Coronary artery (tissue), 2 donors: ENCODE measurements at places on chromosomes 6 and 20.

- DNase-seq = no peak
Measured at GRCh38 chr6:149033454-149033853, 284.1 kb upstream of the TAB2 start.

GRCh38 chr20:25280574-25281535 is 33.0 kb downstream of the PYGB start:
- DNase-seq = no peak

DNA sequence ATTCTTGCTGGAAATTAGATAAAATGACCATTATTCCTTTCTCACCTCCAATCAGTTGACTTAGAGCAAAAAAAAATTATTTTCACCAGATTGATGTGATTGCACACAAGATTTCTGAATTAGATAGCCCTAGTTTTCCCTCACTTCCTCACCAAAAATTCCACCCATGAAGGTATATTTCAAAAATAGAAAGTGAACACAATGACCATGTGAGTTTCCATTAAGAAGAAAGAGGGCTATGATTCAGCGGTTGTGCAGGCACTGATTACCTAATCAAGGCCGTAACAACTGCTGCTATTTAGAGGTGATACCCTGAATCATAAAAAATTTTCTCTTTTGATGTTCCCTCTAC is 19.5 kb upstream of the RALGAPA2 start:
- no peak for DNase-seq

GRCh38 chr20:63734111-63734945 is 2.1 kb upstream of the LIME1 start:
- no peak for DNase-seq

GRCh38 chr6:118780668-118781067 is 113.3 kb upstream of the ASF1A start:
- DNase-seq = no peak

DNA sequence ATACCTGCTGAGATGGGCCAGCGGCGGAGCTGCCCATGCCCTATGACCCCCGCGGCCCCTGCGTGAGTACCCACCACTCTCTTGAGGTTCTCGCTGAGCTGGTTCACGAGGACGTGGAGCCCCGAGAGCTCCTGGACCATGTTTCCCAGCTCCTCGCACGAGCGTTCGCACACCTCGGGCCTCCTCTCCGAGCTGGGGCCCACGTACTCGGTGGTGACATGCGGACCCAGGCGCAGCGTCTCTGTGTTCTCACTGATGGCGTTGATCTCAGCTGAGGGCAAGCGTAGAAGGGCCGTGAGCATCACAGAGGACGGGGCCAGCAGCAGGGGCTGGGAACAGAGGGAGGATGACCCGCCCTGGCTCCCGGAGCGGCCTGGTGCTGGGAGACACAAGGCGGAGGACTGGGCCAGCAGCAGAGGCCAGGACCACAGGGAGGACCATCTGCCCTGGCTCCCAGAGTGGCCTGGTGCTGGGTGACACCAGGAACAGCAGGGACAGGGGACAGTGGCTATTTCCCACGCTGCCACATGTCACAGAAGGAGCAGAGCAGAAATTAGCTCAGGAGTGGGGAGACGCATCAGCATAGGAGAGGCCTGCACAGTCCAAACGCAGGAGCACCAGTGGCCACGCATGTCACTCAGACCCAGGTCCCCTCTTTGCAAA is 11.8 kb downstream of the THBS2 start:
- no peak for DNase-seq

DNA sequence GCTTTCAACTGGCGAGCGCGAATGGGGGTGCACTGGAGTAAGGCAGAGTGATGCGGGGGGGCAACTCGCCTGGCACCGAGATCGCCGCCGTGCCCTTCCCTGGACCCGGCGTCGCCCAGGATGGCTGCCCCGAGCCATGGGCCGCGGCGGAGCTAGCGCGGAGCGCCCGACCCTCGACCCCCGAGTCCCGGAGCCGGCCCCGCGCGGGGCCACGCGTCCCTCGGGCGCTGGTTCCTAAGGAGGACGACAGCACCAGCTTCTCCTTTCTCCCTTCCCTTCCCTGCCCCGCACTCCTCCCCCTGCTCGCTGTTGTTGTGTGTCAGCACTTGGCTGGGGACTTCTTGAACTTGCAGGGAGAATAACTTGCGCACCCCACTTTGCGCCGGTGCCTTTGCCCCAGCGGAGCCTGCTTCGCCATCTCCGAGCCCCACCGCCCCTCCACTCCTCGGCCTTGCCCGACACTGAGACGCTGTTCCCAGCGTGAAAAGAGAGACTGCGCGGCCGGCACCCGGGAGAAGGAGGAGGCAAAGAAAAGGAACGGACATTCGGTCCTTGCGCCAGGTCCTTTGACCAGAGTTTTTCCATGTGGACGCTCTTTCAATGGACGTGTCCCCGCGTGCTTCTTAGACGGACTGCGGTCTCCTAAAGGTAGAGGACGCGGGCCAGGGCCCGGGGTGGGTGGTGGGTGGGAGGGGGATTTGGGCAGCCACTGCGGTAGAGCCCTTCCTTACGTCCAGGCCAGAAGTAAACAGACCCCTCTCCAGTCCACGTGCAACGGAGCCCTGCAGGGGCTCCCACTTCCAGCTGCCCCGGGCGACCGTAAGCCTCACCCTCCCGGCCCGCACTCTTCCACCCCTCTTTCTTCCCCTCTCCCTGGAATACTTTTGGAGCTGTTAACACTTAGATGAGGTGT is 998 bp downstream of the BMP2 start:
- DNase-seq = peak; percentile 75

- peak; percentile 64 for DNase-seq
Measured at GRCh38 chr6:158772851-158773371, 46.3 kb downstream of the EZR start.

DNA sequence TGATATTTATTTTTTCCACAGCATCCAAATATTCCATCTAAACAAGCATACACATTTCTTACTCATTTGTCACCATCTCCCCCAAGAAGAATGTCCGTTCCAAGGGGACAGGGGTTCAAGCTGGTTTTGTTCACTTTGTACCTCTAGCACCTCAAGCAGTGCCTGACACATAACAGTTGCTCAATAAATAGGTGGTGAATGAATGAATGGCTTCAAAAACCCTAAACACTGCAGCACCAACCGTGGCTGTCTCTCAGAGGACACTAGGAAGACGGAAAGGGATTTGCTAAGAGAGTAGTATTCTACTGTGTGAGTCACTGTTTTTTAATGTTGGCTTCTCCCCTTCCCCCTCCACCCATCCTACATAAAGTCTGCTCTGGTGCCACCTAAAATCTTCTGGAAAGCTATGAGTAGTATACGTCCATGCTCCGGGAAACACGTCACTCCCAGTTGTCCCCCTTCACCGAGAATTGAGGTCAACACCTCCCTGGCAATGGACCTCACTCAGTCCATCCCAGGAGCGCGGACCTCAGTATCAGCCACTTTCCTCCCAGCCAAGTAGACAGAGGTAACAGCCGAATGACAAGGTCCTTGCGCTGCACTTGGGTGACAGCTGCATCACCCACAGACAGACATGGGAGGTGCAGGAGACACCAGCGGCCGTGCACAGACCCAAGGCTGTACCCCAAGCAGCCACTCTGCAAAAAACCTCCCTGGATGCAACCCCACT is 107.4 kb downstream of the PREX1 start:
- peak; percentile 73 for DNase-seq

GRCh38 chr6:125201961-125202729 is 48.6 kb downstream of the TPD52L1 start:
- DNase-seq = no peak

DNA sequence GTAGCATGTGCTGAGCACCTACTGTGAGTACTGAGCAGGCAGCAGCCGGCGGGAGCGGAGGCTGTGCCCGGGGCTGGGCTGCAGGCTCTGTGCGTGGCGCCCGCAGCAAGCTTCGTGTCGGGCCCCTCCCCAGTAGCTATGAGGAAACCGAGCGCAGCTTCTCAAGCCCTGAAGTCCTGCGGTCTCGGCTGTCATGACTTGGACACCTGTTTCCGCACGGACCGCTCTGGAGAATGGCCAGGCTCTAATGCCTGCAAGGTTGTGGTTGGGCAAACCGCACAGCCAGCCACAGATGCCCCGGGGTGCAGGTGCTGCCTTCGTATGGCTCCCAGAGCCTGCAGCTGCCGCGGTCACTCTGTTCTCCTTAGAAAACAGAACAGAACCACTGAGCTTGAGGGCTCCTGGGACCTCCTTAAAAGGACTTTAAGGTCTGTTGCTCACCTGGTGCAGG is 33.7 kb downstream of the PYGB start:
- DNase-seq = no peak

DNA sequence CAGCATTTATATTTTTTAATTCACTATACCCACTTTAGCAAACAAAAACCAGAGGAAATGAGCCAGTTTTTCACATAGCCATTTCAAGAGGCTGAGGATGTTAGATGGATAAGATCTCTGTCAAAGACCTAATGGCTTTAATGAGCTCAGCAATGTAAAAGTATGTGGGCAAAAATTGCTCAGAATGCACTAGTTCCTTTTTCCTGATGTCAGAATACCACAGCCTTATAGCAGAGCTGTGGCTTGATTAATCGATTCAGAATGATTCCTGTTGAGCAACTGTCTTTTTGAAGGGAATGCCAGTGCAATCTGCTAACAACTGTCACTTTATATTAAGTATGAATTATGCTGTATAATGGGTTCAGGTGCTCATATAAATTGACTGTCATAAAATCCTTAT is 100.6 kb upstream of the HIVEP1 start:
- DNase-seq = no peak

- DNase-seq = no peak
Measured at GRCh38 chr6:1796706-1797529, 187.2 kb downstream of the FOXC1 start.

DNA sequence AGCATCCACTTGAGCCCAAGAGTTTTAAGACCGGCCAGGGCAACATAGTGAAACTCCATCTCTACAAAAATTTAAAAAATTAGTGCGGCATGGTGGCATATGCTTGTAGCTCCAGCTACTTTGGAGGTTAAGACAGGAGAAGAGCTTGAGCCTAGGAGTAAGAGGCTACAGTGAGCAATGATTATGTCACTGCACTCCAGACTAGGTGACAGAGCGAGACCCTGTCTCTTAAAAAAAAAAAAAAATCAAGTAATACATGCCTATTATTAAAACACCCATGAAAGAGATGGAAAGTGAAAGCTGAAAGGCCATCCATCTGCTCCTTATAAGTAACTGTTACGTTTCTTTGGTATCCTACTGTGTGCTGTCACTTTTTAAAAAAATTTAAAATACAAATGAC is 66.4 kb downstream of the FKBP5 start:
- no peak for DNase-seq

GRCh38 chr6:36099869-36100483 is 30.3 kb upstream of the MAPK13 start:
- no peak for DNase-seq

DNA sequence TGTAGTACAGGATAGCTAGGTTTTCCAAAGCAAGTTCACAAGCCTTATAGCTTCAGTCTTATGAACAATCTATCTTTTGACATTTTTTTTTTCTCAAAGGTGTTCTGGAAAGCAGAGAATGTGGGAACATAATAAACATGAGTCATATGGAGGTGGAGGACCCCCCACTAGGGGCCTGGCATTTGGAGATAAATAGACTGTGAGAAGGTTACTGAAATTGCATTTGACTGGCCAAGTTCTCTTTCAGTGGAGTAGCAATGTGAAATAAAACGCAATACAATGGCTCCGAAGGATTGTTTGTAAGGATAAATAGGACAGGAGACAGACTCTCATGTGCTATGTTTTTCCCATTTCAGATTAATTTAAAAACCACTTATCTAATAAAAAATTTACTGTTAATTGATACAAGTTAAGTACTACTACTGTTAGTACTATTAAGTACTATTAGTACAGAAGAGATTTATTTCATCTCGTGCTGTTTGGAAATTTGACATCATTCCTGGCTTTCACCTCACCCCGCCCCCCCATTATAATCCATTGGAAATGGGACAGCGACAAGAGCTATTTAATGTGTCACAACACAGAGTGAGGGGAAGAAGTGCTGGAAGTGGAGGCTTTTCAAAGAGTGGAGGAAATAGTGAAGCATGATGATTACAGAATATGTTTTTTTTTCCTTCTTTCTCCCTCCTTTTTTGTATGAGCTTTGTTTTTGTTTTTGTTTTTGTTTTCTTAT is 122.6 kb upstream of the ID4 start:
- no peak for DNase-seq
